Activated CD4-positive, alpha-beta T cell treated with anti-CD3 and anti-CD28 coated beads, Interleukin-2, amount 50 U/mL, for 24 hours (primary cell): ENCODE measurements at places on chromosomes 11 and 22.

DNA sequence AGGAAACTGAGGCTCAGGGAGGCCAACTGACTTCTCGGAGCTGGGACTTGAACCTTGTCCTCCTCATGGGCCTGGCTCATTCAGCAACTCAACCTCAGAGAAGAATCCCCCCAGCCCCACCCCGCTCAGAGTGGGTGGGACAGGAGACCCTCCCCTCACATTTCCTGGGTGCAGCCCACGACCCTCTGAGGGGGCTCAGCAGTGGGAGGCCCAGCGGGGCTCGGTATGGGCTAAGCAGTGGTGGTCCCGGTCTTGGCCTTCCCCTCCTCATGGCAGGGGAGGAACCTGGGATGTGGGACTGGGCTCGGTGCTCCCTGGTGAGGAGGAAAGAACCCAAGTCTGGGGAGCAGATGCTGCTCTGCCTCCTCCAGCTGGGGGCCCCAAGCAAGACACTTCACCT lies 14.2 kb upstream of the CABP7 start:
- no peak for DNase-seq

- DNase-seq: no peak
Observed at GRCh38 chr22:39468487-39469325, 11.9 kb downstream of the MGAT3 start.

DNA sequence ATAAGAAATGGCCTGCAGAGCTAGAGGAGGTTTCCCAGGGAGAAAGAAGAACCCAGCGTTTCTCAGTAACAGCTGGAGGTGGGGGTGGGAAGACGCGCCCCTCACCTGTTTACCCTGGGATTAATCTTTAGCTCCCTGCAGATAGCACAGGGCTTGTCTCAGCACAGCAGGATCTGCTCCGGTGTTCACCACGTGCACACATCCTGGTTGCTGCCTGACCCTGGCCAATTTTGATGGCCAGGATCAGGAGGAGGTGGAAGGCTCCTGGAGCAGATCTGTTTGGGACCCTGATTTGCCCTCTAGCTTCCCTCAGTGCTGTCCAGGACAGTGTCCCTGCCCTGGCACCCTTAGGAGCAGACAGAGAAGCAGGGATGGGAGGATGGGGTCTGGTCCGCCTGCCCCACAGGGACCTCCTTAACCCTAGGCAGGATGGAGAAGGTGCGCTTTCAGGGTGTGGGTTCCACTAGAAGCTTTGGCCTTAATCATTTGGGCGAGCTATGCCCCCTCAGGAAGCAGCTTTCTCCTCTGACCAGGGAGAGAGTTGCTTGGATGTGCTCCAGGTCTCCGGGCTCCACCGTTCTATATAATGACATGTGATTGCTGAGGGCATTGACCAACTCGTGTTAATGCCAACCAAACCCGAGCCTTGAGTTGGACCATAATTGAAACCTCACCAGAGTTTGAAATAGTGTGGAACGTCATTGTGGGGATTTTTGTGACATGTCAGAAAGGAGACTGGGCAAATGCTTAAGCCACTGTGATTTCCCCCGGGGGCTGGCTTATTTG lies 19.3 kb downstream of the UPB1 start:
- no peak for DNase-seq

DNA sequence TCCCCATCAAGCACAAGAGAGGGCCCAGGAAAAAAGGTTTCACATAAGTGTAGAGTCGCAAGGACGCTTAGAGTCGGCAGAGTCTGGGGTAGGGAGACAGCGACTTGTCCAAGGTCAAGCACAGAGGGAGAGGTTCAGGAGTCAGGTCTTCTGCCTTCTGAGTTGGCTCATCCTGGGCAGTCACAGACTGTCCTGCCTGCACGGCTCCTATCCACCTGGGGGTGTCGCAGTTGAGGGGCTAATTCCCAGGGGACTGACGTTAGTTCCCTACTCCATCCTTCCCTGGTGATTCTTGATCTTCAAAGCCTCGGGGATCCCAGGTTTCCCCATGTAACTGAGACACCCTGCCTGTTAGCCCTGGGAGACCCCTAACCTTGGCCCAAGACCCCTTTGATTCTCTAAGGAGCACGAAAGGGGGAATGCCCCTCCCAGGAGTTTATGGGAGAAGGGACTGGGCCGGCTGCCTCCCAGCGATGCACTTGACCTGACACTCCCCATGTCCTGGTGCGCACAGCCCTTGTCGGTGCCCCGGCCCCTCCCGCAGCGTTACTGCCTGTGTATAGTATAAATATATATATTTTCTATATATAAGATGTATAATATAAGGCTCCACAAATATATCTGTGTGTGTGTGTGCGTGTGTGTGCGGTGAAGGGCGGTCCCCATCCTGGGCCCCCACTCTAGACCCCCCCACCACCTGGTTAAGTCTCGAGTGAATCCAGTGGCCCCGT lies 14.7 kb upstream of the TAB1 start:
- DNase-seq: no peak

DNA sequence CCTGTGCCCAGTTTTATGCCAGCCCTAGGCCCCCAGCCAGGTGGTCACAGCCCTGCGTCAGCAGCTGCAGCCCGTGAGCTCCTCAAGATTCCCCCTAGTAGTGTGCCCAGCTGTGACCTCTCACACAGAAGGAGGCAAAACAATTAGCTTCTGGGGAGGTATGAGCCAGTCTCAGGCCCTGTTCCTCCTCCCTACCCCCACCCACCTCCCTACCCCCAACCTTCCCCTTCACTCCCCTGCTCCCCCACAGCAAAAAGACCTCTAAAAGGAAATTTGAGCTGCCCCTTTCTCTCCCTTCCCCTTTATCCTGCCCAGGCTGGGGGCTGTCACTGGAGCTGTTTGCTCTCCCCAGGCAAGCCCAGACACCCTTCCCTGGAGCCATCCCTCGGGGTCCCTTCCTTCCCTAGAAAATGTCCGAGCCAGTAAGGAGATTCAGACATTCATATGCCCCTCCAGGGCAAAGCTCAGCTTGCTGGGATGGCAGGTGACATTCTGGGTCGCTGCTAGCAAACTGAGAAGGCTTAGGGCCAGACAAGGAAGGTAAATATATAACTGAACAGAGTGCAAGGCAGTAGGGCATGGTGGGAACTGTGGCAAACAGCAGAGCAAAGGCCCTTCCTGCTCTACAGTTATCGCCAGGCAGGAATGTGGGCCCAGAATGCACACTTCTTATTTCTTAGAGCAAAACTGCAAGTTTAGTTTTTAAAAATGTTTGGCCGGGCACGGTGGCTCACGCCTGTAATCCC lies 300.2 kb downstream of the MN1 start:
- DNase-seq: no peak

- no peak for DNase-seq
Observed at GRCh38 chr11:106917973-106918372, 100.3 kb downstream of the GUCY1A2 start.

DNA sequence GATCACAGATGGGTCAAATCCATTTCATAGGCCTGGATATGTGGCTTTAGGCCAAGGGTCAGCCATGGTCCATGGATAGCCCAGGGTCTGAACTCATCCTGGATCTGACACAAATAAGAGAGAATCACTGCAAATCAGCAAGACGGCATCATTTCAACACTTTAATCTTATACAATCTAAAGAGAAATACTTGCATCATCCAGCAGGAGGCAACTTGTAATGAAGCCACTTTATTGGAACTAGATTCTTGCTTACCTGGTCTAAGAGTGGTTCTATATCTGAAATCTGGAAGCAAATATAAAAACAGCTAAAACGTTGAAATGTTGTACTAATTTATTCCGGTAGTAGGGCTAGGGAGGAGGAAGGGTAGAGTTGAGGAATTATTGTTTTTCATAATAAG lies 870.1 kb downstream of the JRKL start:
- no peak for DNase-seq

DNA sequence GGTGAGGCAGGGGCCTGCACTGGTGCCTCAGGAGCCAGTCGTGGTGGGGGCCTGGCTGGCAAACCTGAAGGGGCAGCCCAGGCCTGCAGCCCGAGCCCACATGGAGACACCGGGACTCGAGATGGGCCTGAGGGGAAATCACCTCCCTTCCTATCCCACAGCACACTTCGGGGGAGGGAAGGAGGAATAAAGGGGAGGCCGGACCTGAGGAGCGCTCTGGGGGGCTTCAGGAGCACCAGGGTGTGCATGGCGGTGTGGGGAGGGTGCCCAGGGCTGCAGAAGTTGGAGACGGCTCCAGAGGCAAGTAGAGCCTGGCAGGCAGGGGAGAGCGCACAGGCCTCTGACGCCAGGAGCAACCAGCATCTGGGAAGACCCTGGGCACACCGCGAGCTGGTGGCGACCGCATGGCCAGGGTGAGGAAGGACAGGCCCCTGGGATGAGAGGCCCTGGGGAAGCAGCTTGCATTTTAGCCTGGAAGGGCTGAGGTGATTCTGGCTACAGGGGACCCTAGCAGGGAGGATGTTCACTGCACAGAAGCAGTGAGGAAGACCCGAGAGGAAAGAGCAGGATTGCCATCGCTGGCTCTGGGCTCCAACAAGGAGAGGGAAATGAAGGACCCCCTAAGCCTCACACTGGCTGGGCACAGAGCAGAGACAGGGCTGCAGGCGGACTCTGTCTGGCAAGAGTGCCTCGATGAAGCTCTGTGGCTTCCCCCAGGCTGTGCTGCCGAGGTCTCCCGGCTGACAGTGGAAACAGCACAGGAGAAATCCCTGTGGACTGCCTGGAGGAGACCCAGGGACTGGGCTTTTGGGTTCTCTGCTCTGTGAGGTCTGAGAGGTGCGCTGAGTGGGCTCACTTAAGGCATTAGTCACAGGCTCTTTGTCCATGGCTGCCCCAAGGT lies 457.7 kb downstream of the BRD1 start:
- no peak for DNase-seq

DNA sequence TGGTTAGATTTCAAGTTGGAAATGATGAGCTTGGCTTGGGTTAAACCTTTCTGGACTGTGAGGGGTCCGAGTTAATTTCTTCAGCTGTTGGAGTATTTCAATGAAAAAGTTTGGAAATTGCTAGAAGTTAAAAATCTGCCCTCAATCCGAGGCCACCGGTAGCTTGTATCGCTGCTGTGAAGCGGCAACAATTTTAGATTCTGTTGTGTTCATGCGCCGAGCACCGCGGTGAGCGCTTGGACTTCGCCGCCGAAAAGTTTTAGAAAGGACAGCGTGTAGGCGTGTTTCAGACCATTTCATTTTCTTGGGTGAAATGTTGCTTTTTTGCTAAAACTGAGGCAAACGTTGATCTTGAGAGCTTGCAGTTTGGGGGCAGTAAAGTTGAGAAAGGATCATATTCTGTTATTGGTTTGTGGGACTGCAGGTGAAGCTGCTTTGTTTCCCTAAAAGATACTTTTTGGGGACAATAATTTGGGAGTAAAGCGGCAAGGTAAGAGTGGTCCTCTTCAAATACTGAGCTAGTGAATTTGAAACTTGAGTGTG lies 928 bp downstream of the FBXO7 start:
- no peak for DNase-seq

DNA sequence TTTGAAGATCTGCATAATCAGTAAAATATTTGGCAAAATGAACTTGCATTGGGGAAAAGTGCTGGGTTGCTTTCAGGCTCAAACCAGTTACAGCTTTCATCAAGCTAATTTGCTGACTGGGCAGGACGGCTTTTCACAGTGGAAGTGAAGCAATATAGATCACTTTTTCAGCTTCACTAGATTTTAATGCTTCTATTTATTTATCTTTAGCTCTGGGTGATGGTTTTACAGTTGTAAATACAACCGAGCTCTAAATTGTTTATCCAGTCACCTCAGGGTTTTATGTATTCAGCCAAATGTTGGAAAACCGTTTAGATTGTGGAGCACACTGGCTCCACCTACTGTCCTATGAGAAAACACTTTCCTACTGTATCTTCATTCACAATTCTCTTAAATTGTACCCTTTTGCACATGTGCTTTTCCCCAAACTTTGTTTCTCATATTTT lies 58.2 kb downstream of the ACER3 start:
- no peak for DNase-seq

DNA sequence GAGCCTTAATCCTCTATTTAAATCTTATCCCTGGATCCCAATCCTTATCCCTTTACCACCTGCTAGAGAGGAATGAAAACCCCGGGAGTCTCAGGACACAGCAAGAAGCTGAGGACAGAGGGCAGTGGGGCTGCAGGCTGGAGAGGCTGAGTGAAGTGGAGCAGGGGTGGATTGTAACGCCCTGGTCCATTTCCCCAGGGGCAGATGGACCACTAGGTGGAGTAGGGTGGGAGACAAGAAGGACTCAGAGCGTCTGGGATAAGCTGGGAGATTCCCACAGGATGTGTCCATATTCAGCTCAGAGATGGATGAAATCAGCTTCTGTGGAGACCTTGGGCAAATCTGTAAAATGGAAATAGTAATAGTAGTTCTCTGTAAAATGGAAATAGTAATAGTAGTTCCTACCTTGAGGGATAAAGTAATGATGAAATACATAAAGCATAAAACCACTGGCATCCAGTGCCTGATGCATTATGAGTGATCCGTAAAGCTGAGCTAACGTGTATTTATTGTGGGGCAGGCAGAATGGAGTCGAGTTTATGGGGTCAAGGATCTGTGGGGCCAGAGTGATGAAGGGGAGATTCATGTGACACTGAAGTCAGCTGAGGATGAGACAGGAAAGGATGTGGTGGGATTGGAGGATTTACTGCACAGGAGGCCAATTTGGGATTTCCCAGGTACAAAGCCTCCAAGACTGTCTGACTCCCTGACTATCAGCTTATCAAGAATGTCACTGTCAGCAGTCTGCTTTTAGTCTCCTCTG lies 1.9 kb upstream of the ROBO4 start:
- DNase-seq: no peak

GRCh38 chr11:93952082-93952780 lies 68.9 kb upstream of the HEPHL1 start:
- DNase-seq: no peak
